Stimulated activated CD4-positive, alpha-beta T cell treated with anti-CD3 and anti-CD28 coated beads, Interleukin-2, amount 100 ng/mL, for 24 hours (primary cell): ENCODE measurements at places on chromosomes 7 and 10.

- DNase-seq: no peak
Observed at GRCh38 chr10:62861507-62861906, 45.3 kb upstream of the EGR2 start.

DNA sequence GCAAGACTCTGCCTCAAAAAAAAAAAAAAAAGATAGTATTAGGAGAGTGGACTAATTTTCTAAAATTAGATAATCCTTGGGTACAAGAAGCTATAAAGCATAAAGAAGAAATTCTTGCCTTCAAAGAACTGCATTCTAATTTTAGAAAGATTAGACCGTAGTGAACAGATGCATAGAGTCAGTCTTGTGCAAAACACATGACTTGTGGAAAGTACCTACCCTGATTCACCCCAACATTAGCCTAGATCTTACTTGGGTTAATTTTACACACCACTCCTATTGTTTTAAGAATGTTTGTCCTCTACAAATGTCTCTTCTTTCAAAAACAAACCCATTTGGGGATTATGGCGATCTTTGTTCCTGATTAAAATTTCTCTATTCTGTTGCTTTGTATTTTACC is 38.9 kb upstream of the SP8 start:
- DNase-seq: no peak

DNA sequence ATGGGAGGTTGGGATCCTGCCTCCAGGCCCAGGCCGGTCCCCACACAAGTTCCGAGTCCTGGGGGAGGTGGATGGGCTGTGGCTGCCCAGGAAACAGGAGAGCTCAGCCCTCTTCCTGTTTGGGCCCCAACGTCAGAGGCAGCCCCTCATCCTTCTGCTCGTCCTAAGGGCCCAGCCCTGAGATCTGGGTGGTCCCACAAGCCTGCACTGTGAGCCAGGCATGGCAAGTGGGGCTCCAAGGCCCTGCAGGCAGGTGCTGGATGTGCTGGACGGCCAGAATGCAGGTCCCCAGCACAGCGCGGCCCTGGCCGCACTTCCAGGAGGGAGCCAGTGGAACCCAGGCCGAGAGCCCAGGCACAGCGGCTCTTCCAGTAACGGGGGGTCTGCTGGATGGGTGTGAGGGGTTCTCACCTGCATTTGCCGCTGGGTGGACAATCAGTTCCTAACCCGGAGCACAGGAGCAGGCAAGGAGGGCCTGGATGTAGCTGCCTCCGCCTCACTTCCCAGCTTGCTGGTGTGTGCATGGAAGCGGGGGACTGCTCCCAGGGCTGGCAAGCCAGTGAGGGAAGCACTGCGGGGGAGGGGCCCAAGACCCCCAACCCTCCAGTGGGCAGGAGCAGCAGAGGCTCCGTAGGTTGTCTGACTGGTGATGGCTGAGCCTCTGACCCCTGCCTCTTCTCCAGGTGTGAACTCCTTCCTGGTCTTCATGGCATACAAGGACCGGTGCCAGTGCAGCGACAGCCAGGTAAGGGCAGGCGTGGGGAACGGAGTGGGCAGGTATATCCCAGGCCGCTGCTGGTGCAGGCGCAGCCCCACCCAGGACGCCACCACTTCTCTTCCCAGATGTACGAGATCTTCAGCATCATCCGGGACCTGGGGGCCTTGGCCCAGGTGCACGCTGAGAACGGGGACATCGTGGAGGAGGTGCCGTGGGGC is 9.7 kb downstream of the DPYSL4 start:
- DNase-seq: no peak

- no peak for DNase-seq
Observed at GRCh38 chr10:109912335-109913281, 10.7 kb downstream of the XPNPEP1 start.

DNA sequence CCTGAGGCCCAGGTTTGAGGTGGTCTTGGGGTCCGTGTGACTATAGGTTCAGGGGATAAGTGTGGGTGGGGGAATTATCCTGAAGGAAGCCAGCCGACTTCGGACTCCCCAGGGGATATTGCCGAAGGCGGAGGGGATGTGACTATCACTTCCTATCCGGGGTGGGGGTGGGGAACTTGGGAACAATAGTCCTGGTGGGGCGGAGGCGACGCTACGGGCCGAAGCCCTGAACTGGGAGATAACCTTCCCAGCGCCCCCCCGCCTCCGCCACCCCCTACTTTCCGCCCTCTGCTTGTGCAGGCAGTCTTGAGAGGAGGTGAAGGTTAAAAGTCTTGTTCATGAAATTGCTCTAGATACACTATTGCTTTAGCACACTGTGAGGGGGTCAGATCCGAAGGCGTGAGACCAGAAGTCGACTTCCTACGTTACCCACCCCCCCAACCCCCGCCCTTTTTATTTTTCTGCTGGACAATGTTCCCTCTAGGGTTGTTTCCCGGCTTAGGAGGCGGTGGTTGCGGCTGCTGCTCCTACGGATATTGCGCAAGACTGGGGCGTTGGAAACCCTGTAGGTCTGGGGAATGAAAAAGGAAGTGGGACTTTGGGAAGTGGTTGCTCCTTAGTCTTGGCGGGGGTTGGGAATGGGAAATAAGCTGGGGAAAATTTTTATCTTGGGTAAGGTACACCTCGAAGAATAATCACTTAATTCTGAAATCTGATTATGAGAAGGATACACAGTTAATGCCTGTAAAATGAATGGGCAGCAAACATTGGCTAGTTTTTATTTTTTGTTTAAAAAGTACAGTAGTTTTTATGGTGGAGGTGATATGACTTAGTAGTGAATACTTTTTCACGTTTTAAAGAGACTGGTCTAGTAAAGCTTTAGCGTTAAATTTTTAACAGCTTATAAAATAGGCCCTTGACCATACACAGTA is 1.5 kb downstream of the PTPN12 start:
- peak; percentile 24 for DNase-seq

DNA sequence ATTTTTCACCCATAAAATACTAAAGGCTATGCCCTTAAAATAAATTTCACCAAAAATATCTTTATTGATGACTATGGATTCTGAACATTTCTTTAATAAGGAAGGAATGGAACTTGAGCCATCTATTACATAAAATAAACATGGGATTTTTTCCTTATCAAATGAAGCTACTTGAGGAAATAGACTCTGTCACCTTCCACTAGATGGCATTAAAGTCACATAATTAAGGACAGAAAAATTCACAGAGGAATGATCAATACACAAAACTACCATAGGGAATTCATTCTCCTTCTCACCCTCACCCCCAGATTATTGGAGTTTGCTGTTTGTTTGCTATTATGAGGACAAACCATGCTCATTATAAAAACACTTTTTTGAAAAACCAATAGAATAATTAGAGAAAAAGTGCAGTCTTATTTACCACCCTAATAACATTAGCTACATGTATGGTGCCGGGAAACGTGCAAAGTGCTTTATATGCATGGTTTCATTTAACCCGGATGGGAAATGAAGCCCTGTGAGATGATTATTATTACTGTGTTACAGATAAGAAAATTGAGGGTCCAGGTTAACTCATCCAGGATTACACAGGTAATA is 21.1 kb upstream of the FOXI2 start:
- DNase-seq: no peak

DNA sequence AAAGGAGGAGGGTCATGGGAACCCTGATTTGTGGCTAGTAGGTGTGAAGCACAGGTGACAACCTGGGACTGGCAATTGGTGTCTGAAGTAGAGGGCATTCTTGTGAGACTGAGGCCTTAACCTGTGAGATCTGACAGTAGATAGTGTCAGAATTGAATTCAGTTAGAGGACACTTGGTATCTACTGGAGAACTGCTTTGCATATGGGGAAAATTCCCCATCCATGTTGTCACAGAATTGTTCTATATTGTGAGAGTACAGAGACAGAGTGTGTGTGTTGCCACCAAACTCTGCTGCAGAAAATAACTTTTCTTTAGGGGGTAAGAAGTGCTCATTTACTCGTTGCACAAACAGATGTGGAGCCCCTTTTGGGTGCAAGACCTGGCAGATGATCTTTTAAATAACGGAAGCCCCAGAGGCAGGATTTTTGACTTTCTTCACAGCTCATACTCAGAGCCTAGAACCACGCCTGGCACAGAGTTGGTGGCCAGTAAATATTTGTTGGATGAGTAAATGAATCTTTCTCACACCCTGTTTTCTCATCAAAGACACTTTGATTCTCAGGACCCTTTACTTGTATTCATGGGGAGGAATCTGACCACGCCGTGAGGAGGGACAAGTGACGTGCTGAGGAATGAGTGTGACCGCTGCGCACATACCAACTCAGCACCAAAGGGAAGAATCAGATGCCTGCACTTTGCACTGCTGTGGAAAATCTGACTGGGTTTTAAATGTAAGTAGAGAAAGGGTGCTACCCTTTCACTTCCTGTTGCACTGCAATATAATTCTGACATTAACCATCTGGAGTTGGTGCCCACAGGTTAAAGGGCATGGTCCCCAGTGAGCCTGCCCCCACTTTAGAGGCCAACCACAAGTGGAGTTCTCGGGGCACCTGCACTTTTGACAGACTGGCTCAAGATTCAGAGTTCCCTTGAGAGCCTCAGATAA is 39.2 kb upstream of the SDHAF3 start:
- no peak for DNase-seq

DNA sequence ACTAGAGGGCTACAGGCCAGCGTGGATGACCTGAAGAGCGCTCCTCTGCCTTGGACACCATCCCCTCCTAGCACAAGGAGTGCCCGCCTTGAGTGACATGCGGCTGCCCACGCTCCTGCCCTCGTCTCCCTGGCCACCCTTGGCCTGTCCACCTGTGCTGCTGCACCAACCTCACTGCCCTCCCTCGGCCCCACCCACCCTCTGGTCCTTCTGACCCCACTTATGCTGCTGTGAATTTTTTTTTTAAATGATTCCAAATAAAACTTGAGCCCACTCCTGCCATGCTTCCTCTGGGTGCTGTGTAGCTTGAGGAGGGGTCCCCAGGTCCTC is 4.5 kb downstream of the SNCG start:
- no peak for DNase-seq

DNA sequence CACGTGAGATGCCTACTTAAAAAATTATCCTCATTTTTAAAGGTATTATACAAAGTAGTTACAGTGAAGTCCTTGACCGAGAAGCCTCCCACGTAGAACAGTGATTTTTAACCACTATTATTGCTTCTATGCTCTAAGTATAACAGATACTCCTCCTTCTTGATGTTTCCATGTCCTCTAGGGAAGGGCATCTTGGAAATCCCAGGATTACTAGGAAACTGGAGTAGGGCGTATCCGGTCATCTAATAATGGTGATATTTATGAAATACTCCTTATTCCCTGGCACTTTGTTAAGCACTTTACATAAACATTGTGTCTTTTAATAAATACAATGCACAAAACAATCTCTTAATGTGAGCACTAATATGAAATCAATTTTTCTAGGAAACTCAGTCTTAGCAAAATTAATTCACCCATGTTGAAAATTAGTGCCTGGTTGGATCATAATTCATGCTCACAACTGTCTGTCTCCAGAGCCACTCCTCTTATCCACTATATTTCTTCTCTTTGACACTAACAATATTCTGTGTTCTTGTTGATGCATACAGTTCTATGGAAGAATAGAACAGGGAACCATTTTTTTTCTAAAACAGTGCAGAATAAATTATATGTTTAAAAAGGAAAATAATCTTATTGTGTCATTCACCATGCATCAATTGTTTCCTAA is 128.6 kb upstream of the SEMA3E start:
- DNase-seq: no peak

DNA sequence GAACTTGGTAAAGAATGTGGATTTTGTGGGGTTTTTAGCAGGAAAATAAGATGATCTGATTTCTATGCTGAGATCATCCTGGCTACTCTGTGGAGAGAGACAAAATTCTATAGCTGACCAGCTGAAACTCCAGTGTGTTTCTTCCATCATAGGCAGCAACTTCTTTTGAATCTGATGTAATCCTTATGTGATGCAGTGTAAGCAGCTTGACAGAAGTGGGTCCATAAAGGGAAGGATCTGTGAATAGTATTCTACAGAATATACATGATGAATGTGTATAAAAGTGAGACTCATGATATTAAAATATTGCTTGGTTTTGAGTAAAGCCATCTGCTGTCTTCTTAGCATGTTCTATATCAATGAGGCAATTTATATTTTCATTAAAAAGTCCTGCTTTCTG is 4.4 kb downstream of the MYO3A start:
- DNase-seq: no peak

DNA sequence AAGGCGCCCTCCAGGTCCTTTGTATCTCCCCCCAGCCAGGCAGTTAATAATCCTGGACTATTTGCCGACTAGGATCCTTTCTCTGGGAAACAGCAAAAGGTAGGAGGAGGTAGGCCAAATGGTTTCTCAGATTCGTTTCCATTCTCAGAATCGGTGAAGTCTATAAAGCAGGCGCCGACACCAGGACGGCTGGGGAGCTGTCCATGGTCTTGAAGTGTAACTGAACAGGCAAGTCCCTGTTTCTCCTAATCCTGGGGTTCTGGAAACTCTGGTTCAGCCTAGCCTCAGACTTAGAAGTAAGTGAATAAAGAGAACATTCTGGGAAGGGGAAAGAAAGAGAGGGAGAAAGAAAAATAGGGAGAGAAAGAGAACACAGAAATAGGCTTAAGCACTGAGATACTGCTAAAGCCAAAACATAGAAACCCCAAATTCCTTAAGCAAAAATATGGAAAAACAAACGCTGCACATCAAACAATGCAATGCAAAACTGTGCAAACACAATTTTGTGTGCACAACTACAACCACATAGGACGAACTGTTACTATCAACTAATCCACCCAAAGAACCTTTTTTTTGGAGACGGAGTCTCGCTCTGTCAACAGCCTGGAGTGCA is 11.1 kb upstream of the INA start:
- peak; percentile 39 for DNase-seq

- peak; percentile 50 for DNase-seq
Observed at GRCh38 chr10:130300608-130301020, 164.4 kb downstream of the GLRX3 start.

- DNase-seq: no peak
Observed at GRCh38 chr10:2051108-2051507, 313.8 kb upstream of the ADARB2 start.

DNA sequence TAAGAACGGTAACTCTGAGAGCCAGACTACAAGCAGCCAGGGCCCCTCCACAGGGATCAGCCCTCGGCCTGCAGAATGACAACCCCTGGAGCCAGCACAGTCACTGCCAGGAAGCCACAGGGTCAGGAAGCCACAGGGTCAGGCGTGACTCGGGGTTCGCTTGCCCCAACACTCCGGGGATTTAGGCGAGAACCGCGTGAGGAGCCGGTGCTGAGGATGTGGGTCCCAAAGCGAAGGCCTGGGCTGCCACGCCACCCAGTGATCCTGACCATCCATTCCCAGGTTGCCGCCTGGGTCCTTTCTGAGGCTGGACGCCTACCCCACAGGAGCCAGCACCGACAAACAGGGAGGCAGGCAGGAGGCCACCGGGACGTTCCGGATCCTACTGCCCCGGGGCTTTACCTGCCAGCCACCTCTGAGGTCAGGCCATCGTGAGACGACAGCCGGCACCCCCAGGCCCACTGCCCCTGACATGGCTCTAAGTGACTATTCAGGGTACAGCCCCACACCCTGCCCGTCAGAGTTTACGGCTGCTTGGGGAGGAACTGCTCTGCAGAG is 228.6 kb downstream of the ELFN1 start:
- DNase-seq: no peak

GRCh38 chr7:38215115-38215514 is 37.1 kb downstream of the STARD3NL start:
- no peak for DNase-seq

- peak; percentile 33 for DNase-seq
Observed at GRCh38 chr10:110774069-110775019, 97.4 kb upstream of the PDCD4 start.

GRCh38 chr10:78450239-78450638 is 416.6 kb downstream of the RPS24 start:
- DNase-seq: no peak
